NCI-H1436 treated with DMSO at 0.1 percent for 48 hours (cell line): ENCODE measurements at places on chromosomes 2 and 18.

DNA sequence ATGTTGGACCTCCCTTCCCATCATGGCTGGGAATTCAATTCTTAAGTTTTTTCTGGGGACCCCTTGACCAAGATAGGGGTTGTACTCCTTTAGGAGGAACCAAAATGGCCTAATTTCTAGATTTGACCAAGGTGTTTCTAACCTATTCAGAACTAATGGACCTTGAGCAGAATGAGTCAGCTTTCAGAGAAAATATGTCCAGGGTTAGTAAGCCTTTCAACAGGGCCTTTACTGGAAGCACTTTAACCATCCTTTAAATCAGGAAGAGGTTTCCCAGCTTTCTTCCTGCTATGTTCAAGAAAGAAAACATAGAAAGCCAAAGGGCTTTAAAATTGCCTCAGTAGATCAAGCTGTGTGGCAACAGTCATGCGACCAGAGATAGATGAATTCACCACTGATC lies 1184.9 kb upstream of the ACVR2A start:
- DNase-seq, result no peak

GRCh38 chr2:188848887-188849435 lies 125.2 kb upstream of the COL3A1 start:
- no peak for DNase-seq

DNA sequence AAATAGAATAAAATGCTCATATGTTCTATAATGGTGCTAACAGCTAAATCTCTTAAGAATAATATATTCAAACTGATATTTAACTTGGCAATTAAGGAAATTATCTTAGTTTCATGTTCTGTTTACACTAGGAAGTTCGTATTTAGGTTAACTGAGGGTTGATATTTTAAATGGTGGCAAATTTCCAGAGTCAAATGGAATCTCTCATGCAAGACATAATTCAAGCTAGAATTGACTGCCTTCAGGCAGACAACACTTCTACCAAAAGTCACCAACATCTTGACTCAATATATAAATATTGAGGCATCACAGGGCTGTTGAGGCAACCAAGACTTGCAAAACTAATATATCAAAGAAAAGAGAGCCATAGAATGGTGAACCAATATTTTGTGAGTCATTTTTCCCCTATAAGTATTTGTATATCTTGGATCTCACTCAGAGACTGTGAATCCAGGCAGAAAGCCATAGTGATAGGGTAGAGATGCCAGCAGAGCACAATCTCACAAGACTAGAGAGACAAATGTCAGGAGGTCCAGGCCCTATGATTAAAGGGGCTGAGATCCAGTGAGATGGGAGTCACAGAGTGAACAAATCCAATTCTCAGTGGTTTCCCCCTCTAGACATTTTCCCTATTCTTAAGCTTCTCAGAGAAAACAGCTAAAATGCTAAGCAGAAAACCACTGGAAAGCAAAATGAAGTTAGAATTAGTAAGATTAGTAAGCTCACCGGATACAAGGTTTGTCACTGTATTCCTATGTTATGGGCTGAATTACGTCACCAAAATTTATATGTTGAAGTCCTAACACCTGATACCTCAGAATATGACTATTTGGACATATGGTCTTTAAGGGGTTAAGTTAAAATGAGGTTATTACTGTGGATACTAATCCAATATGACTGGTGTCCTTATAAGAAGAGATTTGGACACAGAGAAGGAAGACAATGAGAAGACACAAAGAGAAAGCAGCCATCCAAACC lies 358.2 kb upstream of the UBE2E3 start:
- peak; percentile 43 for DNase-seq

DNA sequence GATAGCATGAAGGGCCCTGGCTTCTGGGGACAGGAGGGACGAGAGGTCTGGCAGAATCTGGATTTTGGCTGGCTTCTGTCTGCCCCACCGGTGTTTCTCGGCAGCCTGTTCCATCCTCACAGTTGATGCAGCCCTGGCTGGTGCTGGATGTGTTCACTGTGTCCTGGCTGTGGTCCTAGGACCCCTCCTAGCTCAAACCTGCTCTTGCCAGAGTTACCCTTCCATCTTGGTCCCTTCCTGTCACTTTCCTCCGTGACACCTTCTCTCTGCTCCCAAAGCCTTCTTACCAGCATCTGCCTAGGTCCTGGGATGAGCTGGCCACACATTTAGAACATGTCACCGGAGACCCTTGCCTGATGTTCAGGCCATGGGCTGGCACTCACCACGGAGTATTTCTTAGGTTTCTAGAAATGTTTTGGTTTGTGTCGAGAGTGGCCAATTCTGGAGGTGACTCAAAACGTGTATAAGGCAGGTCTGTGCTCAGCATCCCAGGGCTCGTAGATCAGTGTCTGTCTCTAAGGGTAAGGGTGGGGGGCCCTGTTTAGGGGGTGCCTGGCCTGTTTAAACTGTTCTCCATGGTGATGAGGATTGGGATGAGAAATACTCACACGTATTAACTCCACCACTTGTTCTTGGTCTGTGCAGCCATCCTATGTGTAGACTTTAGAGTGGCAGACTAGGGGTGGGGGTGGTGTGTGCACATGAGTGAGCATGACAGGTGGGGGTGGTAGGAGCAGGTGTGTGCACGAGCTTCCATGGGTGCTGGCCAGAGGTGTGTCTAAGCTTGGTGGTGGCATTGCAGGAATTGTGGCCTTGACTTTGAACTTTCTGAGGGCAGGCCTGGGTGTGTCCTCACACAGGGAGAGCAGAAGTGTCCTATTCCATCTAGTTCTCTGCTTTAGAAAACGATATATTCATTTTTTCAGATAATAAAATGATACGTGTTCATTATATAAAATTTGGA lies 162.7 kb downstream of the DYSF start:
- no peak for DNase-seq

DNA sequence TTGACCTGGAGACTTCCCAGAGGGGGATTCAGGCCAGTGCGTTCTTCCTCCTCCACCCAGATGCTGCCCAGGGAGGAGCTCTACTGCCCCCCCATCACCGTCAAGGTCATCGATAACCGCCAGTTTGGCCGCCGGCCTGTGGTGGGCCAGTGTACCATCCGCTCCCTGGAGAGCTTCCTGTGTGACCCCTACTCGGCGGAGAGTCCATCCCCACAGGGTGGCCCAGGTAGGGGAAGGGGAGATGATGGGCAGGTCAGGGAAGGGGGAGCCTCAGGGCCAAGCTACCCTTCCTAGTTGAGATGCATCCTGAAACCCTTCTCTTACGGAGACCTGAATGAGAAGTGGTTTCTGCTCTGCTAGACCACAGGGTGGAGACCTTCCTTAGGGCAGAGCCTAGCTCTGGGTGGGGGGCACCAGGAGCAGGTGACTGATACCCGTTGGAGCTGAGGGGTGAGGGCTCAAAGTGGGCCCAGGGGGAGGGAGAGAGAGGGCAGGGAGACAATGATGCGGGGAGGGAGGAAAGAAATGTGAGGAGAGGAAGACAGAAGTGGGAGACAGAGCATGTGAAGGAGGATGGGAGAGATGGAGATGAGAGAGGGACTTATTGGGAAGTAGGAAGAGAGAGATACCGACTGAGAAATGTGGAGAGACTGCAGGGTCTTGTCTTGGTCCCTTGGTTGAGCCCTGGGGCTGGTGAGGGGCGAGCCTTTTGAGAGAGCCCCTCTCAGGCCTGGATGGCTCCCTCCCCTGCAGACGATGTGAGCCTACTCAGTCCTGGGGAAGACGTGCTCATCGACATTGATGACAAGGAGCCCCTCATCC lies 159.4 kb downstream of the DYSF start:
- DNase-seq, result no peak

DNA sequence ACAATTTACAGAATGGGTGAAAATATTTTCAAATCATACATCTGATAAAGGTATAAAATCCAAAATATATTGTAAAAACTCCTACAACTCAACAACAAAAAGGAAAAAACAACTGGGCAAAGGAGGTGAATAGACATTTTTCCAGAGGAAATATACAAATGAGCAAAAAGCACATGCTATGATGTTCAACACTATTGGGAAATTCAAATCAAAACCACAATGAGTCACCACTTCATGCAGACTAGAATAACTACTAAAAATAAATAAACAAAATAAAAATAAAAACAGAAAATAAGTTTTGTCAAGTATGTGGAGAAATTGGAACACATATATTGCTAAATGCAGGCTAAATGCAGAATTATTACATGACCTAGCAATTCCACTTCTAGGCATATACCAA lies 120.9 kb downstream of the FSIP2 start:
- DNase-seq, result no peak

- no peak for DNase-seq
Observed at GRCh38 chr2:128793404-128793803, 474.7 kb upstream of the HS6ST1 start.

- DNase-seq, result no peak
Observed at GRCh38 chr2:189866296-189866695, 82.0 kb downstream of the PMS1 start.

GRCh38 chr2:240974771-240975572 lies 23.4 kb upstream of the SNED1 start:
- DNase-seq, result no peak

DNA sequence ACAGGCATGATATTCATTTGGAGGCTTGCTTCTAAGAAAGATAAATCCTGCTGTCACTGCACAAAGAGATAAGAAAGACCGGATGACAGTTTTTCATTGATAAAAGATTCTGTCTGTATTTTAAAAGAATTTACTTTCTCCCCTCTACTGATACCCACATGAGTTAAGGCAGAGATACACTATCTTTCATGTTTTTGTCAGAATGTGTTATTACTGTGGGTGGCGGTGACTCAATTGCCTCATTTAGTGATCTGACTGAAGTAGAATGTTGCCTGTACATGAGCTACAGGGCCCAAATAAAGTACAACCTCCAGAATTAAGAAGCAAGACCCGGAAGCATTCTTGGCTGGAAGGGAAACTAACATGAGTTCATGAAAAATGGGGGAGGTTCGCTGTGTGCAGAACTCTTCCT lies 480.0 kb downstream of the SLC4A3 start:
- no peak for DNase-seq

- DNase-seq, result no peak
Observed at GRCh38 chr2:15189216-15189615, 371.9 kb downstream of the NBAS start.

- no peak for DNase-seq
Observed at GRCh38 chr18:26458526-26459232, 89.7 kb downstream of the KCTD1 start.

- no peak for DNase-seq
Observed at GRCh38 chr2:16069933-16070647, 129.7 kb downstream of the MYCN start.

DNA sequence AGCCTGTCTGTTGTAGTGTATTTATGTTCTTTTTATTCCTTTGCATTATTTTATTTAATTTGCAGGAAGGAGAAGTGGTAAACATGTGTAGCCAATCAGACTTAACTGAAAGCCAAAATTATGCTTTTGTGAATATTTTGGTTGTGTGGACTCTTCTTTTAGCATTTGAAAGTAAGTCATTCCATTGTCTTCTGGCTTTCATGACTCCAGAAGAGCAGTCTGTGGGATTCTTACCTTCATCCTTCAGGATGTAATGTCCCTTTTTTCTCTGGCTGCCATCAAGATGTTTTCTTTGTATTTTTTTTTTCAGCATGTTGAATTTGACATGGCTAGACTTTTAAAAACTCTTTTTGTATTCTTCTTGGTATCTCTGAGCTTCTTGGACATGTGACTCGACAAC lies 895.2 kb upstream of the ZEB2 start:
- no peak for DNase-seq

DNA sequence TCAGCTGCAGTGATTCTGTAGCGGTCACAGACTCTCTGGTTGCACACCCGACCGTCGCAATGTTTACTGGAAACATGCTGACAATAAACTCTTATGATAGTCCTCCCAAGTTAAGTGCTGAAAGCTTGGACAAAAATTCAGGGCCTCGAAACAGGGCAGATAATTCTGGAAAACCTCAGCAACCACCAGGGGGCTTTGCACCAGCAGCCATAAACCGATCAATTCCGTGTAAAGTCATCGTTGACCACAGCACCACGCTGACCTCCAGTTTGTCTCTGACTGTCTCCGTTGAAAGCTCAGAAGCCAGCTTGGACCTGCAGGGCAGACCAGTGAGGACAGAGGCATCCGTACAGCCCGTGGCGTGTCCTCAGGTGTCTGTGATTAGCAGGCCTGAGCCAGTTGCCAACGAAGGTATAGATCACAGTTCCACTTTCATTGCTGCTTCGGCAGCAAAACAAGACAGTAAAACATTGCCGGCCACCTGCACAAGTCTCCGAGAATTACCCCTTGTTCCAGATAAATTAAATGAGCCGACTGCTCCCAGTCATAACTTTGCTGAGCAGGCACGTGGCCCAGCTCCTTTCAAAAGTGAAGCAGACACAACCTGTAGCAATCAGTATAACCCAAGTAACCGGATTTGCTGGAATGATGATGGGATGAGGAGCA lies 166.1 kb downstream of the ASXL3 start:
- DNase-seq, result no peak

GRCh38 chr2:240817496-240818292 lies 2.3 kb downstream of the KIF1A start:
- DNase-seq, result no peak

DNA sequence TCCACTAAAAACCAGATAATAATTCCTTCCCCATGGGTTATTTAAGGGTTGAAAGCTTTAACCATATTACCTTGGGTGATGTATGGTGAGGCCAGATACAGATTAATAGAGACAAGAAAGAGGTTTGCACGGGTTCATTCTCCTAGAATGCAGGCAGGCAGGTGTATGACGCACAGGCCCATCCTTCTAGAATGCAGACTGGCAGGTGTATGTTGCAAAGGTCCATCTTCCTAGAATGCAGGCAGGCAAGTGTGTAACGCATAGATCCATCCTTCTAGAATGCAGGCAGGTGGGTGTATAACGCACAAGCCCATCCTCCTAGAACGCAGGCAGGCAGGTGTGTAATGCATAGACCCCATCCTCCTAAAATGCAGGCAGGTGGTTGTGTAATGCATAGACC lies 3.9 kb downstream of the RSAD2 start:
- DNase-seq, result no peak

GRCh38 chr18:13185675-13186198 lies 32.8 kb upstream of the LDLRAD4 start:
- no peak for DNase-seq

DNA sequence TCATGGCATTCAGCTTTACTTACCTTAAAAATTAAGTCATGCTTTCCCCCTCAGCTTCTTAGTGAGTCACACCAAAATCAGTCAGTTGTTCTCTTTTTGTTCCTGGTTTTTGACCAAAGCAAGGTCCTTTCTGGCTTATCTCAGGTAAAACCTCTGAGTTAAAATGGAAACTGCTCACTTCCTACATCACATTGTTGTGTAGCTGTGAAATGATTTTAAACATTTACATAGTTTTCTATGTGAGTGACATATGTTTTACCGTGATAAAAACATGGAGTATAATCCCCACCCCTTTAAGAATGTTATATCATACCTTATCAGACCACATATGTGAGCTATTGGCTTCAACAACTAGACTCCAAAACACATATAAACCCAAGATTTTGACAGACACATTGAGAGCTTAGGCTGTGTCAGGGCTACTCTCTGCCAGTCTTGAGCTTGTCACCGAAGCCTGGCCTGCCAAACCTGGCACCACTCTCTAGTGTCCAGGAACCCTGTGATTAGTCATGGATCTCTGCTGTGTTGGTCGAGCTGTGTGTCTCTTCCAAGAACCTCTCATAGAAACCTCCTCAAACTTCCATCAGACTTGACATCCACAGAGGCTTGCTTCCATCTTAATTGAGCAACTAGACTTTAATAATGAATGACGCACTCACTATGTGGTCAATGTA lies 294.5 kb upstream of the FBXO11 start:
- DNase-seq, result no peak

GRCh38 chr2:29120846-29121245 lies 5.6 kb downstream of the CLIP4 start:
- DNase-seq, result no peak

- DNase-seq, result no peak
Observed at GRCh38 chr2:50455351-50455939, 576.5 kb downstream of the NRXN1 start.

- no peak for DNase-seq
Observed at GRCh38 chr18:33576999-33577646, 896 bp upstream of the ASXL3 start.
